ENCODE measurements at places on chromosomes 4 and X.

- peak; percentile 19 for DNase-seq
These were observed 19.9 kb downstream of the DGAT2L6 start for GRCh38 chrX:70196961-70197720.

- no peak for DNase-seq
These were observed 93.6 kb upstream of the PTPN13 start for GRCh38 chr4:86500527-86500926.

DNA sequence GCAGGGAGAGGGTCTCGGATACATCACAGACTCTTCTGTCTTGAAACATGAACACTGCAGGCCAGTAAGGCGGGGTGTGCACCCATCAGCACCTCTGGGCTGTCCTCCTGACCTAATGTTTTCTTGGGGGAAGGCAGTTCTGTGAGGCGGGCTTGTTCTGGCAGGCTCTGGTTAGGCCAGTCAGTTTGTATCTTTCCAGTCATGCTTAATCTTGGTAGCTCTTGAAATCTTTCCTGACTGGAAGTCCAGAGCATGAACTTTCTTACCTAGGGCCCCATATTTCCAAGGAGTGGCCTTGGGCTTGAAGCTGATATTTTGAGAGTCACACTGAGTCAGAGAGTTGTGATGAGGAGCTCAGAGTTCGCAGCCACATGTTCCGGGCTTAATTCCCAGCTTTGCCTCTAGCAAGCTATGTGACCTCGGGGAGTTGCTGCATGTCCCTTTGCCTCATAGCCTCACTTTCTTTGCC is 54.2 kb upstream of the RASSF6 start:
- no peak for DNase-seq

DNA sequence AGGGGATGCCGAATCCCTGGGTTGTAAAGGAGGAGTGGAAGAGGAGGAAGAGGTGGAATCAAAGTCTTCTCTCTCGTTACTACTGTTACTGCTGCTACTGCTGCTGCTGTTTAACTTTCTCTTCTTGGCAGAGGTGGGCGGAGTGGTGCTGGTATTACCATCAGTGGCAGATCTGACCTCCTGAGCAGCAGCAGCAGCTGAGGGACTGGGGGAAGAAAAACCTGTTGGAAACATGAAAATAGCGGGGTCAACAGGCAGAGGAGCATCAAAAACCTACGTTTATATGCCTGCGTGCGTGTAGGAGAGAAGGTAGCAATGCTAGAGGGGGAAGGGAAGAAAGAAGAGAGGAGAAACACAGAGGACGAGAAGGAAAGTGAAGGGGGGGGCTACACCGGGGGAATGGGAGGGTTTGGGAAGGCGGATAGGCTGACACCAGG is 339 bp downstream of the CUL4B start:
- peak; percentile 33 for DNase-seq

- no peak for DNase-seq
These were observed 132.9 kb downstream of the NKX6-1 start for GRCh38 chr4:84366161-84366560.

DNA sequence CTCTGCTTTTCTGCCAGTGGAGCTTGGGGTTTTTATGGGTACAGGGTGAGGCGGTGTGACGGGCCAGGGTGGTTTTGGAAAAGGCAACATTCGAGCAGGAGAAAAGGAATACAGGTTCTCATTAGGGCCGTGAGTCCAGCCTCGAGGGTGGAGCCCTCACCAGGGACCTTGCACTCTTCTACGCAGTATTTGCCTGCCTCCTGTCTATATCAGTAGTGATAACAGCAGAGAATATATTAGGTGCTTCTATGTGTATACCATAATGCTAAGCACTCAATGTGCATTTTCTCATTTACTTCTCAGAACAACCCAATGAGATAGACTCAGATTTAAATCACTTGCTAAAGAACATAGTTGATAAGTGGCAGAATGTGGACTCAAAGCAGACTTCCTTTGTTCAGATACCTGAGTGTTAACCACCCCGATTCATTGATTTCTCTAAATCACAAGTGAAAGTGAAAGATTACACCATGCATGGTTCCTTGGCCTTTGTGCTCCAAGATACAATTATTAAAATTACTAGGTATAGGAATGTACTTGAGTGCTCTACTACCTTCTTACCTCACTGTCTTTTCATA is 403.9 kb downstream of the PCDH7 start:
- DNase-seq: no peak

- no peak for DNase-seq
These were observed 3.6 kb downstream of the SASH3 start for GRCh38 chrX:129783291-129783713.

GRCh38 chr4:89653012-89653411 is 183.9 kb downstream of the SNCA start:
- DNase-seq: no peak

DNA sequence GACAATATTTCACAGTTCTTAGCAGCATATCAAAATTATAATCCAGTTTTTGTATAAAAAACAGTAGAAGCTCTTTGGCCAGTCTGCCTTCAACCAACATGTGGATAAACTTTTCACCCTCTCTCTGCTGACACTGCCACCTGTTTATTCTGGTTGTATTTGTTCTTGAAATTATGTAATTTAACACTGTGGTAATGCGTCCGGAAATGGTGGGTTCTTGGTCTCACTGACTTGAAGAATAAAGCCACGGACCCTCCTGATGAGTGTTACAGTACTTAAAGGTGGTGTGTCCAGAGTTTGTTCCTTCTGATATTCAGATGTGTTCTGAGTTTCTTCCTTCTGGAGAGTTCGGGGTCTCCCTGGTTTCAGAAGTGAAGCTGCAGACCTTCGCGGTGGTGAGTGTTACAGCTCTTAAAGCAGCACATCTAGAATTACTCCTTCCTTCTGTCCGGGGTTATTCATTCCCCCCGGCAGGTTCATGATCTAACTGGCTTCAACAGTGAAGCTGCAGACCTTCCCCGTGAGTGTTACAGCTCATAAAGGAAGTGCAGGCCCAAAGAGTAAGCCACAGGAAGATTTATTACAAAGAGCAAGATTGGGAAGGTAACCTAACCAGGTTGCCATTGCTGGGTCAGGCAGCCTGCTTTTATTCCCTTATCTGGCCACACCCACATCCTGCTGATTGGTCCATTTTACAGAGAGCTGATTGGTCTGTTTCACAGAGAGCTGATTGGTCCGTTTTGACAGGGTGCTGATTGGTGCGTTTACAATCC is 15.7 kb downstream of the FAM184B start:
- no peak for DNase-seq

DNA sequence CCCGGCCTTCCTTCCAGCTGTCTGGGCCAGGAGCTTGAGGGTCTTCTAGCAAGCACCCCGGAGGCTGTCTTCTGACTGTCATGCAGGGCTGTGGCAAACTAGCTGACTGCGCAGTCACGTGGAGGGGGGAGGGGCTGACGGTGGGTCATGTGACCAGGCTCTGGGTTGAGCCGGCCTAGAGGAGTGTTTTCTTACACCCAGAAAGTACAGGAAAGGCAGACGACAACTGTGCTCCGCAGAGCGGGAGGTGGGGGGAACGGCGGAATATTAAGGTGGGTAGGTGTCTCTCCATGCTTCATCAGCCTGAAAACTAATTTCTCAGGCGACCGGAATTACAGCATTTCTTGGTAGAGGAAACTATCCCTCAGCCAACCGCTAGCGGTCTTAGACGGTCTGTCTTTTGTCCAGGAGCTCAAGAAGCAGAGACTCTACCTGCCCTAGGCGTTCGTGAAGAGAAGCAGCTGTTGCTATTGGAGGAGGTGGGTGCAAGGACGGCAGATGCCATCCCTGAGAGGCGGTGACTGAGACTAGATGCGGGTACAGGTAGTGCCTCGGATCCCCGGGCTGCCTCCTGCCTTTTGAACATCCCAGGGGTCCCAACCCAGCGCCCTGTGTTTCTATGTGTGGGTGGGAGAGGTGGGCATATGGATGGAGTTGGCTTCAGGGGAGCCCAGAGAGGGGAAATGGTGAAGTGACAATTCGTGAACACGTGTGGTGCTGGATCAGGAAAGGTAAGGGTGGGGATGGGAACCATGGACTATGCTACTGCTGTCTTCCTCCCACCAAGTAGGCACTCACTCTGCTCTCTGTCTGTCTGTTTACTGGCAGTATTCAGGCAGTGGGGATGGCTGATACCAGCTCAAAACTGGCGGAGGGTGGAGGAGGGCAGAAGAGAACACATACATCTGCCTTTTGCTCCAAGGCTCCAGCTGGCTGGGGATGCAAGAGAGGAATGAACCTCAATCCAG is 8.8 kb downstream of the GPRASP1 start:
- DNase-seq: peak; percentile 71
